ENCODE measurements at places on chromosomes 2 and 18. TPM values are rescaled to one million over a fixed set of nuclear protein-coding genes. Genes with fewer than 3 reads are reported as not detected.

Gene TMEM163
- total RNA-seq: not detected

Gene RAD51AP2
- total RNA-seq: not detected

Gene SCN2A
- total RNA-seq: not detected

Gene CNNM4
- 5.5 TPM for total RNA-seq

Gene CPLX4
- not detected for total RNA-seq

Gene FOXI3
- total RNA-seq: not detected

Gene CXCR1
- total RNA-seq: not detected

Gene SP140L
- 121 TPM for total RNA-seq

Gene C2orf49
- 23.4 TPM for total RNA-seq

Gene GGCX
- 34.2 TPM for total RNA-seq

Gene BMP10
- not detected for total RNA-seq

Gene SH2D6
- total RNA-seq: not detected

Gene SNTG2
- total RNA-seq: 4.9 TPM

Gene SCN3A
- total RNA-seq: not detected

Gene CYRIA
- 1.1 TPM for total RNA-seq

Gene ATP6V1B1
- not detected for total RNA-seq

DNA sequence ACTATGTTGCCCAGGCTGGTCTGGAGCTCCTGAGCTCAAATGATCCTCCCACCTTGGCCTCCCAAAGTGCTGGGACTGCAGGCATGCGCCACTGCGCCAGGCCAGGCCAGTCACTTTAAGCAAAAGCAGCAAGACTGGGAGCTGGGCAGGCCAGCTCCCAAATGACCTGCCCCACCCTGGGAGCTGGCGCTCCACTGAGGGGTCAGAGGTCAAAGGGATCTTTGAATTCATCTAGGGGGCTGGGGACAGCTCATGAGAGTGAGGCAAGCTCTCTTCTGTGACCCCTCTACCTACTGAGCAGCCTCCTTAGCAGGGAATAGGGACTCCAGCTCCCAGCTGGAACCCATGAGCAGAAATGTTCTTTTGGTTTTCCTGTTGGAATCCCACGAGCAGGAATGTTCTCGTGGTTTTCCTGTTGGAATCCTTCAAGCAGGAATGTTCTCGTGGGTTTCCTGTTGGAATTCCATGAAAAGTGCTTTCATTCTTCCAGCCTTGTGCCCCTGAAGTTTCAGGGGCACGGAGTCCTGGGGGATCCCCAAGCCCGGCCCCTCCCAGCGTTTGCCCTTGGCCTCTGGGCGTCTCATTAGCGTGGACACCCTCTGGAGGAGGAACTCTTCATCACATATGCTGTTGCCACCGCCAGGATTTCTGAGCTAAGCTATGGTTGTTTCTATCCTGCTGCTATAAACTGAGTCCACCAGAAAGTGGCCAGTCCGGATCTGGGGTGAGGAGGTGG, 162.0 kb upstream of the HAAO start:
- DNase-seq: no peak

GRCh38 chr2:231100990-231101389, 23.9 kb downstream of the HTR2B start:
- DNase-seq: no peak

GRCh38 chr18:41906528-41907146, 48.4 kb upstream of the PIK3C3 start:
- DNase-seq: peak; percentile 68

- no peak for DNase-seq
Observed at GRCh38 chr2:168436840-168437239, 19.2 kb upstream of the CERS6 start.

- no peak for DNase-seq
Observed at GRCh38 chr2:201830666-201831065, 24.3 kb downstream of the CDK15 start.

DNA sequence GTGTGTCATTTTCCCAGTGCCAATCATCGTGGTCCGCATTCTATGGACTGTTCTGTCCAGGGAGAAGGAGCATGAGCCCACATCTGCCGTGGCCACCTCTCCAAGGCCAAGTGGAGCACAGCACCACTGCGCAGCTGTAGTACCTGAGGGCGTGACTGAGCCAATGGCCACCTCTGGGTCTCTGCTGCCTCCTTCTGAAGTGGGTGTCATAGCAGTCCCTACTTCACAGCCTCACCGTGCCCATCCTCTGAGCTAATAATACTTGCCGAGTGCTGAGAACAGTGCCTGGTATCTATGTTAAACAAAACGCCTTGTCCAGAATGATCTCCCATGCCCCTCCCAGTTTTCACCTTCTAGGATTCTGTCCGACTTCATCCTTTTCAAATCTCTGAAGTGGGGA, 256.1 kb downstream of the PRKCE start:
- no peak for DNase-seq

GRCh38 chr2:124797049-124797448, 772.0 kb downstream of the CNTNAP5 start:
- no peak for DNase-seq

- DNase-seq: no peak
Observed at GRCh38 chr2:95278051-95278471, 3.8 kb downstream of the PROM2 start.

GRCh38 chr2:31078579-31079105, 59.6 kb downstream of the GALNT14 start:
- DNase-seq: no peak

GRCh38 chr18:62209046-62209445, 22.0 kb downstream of the RELCH start:
- DNase-seq: no peak

GRCh38 chr2:26068602-26069298, 34.9 kb downstream of the RAB10 start:
- DNase-seq: no peak

DNA sequence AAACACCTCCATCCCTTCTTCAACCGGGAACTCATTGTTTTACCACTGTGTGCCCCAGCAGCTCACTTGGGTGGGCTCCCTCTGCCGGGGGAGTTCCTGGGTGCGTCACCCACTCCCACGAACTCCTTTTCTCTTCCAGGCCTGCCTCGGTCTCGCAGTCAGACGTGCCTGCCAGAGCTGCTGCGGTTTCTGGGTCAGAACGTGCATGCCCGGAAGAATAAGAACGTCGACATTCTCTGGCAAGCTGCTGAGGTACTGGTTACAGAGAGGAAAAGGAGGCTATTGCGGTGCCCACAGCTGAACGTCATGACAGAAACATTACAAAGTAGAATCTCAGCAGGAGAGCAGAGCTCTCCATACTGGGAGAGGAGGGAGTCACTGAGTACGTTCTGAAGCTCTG, 35.6 kb downstream of the COA5 start:
- DNase-seq: no peak

- DNase-seq: no peak
Observed at GRCh38 chr2:102754456-102755145, 7.2 kb upstream of the TMEM182 start.

DNA sequence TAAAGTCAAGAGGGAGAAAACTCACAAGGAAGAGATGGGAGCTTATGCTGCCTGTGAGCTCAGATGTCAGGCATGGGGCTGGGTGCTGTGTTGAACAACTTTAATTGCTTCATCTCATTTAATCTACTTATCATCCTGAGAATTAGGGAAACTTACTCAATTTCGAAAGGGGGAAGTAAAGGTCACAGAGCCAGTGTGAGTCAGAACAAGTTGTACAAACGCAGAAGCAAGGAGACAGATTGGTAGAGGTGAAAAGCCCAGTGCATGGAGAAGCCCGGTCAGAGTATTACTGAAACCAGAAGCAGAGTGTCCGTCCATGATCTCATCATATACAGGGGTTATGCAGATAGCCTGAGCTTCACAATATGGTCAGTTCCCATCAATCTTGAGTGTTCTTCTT, 281.1 kb upstream of the POU3F3 start:
- DNase-seq: no peak

GRCh38 chr2:111711270-111711669, 172.7 kb downstream of the ANAPC1 start:
- DNase-seq: no peak

DNA sequence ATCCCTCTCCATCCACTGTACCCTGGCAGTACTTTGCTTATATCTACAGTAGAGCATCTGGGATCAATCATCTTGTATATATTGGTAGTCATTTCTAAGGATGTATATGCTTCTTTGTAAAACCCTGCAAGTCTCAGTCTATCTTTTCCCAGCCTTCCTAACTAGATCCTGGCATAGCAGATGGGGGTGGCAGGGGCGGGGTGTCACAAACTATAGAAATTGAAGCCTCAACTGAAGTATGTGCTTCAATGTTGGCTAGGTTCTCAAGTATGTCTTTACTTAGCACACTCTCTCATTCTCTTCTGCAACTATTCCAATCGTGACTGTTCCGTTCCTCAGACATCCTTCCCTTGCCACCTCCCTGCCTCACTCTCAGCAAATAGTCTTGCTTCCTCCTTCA, 30.1 kb upstream of the AGPS start:
- no peak for DNase-seq

GRCh38 chr2:179910735-179911113, 49.3 kb upstream of the ZNF385B start:
- DNase-seq: no peak

DNA sequence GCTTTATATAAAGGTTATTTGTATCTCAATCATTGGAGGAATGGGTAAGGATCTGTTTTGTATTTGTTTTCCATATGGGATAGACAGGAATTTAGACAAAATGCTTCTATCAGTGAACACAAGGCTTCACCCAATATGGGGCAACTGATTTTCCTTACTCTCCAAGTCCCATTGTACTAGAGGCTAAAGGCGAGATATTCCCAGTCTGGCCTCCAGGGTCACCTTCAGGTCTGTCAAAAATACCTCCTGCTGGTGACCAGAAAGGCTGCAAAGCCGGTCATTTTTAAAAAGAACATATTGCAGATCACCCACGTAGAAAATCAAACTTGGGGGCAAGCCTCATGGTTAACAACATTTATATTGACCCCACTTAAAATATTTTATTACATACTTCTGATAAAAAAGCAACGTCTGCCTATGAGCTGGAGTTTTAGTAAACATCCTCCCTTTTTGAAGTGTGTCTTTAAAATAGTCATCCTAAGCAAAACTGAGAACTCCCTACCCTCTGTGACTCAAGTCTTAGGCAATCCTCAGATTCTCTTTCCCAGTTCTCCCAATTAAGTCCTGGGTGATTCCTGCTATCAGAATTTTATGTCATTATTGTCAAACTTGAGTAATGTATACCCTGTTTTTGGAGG, 276.6 kb downstream of the MREG start:
- DNase-seq: no peak

DNA sequence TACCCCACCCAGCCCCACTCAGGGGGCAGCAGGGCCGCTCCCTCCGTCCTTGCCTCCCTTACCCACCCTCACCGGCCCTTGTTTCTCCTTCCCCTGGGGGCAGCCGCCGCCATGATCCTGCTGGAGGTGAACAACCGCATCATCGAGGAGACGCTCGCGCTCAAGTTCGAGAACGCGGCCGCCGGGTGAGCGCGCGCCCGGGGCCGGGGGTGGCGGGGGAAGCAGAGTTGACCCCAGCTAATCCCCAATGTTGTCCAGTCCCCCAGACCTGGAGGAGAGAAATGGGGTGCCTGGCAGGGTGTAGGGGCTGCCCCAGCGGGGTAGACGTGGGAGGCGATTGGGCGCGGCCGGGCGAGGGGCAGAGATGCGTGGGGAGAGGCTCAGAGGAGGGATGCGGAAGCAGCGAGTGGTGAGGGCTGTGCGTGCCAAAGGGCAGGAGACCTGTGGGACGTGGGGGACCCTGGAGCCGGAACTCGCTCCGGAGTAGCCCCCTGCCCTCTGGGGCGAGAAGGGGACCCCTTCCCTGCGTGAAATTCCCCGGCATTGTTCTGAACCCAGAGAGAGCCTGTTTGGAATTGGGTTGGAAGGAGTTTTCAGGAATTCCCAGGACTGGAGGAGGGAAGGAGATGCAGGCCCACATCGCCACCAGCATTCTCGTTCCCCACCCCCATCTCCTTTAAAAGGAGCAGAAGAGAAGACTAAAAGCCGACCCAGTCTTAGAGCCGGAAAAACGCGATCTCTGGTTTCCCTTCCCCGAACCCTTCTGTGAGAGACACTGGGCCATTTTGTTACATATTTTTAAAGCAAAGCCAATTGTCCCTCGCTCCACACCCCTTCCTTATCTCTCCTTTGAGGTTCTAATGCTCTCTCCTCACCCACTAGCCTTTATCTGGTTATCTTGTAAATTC, 625 bp downstream of the ARPC2 start:
- DNase-seq: peak; percentile 39

- no peak for DNase-seq
Observed at GRCh38 chr2:213285404-213285803, 1.1 kb downstream of the SPAG16 start.

DNA sequence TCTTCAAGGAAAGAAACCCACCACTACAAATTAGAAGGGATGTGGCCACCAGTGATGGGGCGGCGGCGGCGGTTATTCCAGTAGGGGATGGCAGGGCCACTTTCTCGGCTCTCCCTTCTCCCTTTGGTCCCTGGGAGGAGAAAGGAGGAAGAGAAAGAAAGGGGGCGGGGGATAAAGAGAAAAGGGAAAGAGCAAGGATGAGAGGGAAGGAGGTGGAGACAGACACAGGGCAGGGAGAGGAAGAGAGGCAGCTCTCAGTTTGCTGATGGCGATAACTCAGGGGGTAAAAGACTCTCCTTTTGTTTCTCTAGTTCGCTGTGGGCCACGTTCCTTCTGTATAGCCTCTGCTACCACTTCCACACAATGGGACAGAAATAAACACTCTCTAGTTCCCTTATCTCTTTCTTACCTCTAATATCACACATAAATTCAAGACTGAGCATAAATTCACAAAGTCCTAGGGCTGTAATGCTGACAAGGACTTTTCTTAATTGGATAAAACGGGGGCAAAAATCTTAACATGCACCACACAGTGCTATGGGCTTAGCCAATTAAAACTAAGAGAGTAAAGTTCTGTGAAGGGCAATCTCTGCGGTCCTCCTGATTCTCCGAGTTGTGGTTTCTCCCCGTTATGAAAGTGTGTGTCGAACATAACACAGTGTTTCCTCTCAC, 14.6 kb downstream of the SFT2D3 start:
- no peak for DNase-seq

GRCh38 chr2:95042472-95043271, 17.2 kb downstream of the MAL start:
- no peak for DNase-seq

- DNase-seq: no peak
Observed at GRCh38 chr2:55242617-55243016, 10.1 kb downstream of the RPS27A start.

GRCh38 chr2:3282056-3282998, 95.3 kb downstream of the EIPR1 start:
- DNase-seq: no peak

DNA sequence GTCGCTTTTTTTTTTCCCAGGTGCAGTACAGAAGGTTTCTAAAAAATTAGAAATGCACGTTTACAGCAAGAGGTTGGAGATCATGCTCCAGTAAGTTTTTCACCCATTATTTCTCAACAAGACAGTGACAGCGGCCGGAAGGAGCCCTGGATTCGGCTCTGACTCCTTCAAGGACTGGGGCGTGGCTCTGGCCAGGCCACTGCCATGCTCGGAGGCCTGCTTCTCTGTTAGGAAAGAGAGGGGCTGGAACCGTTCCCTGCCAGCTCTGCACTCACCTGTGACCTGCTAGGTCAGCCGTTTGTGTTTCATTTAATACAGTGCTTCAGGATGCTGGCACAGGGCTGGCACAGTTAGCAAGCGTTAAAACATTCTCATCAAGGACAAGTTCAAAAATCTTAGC, 6.7 kb upstream of the IAH1 start:
- DNase-seq: no peak

Data from naive thymus-derived CD4-positive, alpha-beta T cell (primary cell).